ENCODE measurements at places on chromosomes 2 and 18. TPM values are rescaled to one million over a fixed set of nuclear protein-coding genes. Genes with fewer than 3 reads are reported as not detected.

Gene GORASP2
- 53.1 TPM for total RNA-seq

DNA sequence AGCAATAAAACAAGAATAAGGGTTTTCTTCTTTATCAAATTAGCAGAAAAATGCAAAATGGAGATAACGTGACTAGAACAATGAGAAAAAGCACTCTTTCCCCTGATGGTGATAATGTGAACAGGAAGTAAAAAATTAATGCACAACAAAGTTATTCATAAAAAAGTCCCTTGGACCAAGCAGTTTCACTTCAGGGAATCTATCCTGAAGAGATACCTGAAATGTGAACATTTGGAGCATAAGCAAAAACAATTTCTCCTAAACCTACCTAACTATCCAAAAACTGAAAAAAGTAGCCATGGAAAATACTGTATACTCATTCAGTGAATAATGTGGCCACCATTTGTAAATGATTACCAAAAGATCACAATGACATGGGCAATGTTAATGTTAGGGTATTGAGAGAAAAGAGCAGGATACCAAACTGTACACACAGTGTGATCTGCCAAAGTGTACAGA, 48.7 kb downstream of the TRIP12 start:
- DNase-seq = no peak

DNA sequence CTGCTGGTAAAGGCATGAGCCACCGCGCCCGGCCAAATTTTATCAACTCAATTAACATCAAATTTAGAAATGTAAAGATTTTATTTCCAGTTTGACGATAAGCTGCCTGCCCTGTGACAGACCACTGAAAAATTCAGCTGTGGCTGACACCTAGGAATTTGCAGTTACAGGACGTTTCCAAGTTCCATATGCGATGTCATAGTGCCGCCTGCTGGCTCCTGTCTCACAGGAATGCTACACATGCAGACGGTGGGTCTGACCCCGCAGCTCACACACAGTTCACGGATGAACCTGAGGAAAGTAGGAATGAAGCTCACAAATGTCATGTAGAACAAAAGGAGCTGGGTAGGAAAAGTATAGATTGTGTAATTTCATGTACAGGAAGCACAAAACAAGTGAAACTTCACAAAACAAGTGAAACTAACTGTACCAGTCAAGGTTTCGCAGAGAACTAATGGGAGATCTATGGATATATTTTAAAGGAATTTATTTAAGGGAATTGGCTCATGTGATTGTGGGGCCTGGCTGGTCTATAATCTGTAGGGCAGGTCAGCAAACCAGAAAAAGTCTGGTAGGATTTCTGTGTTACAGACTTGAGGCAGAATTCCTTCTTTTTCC, 13.2 kb upstream of the SEH1L start:
- peak; percentile 83 for DNase-seq

GRCh38 chr2:219724628-219725027, 97.2 kb downstream of the SLC4A3 start:
- DNase-seq = peak; percentile 73

DNA sequence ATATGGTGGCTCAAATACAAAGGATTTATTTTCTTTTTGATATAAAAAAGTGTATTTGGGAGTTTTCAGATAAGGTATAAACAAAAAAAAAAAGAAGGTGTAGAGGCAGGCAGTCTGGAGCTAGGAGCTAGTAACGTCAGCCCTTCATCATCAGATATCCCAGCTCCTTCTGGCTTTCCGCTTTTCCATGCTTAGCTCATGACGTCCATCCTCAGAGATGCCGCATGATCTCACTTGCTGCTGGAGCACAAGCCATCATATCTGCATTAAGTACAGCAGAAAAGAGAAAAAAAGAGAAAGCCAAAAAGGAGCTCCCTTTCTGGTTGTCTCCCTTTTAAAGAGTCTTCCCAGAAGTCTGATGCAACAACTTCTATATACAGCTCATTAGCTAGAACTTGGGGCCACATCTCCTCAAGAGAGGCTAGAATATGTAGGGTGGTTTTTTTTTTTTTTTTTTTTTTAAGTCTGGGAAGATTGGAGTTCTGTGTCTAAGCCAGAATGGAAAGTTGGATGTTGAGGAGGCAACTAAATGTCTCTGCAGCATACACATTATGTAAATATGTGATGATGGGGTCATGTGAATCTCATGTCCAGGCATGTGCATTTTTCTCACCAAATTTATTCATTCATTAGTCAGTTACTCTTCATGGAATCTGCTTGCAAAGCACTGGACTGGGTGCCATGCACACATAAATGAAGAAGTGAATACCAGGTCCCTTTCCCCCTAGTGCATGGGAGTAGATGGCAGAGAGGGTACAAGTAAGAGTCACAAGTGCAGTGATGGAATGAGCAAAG, 52.3 kb downstream of the DDX1 start:
- DNase-seq = no peak

Gene SLC38A11
- total RNA-seq = under 0.01 TPM

GRCh38 chr2:240876035-240876474, 7.4 kb downstream of the AGXT start:
- no peak for DNase-seq

Gene TTC39C
- 20.8 TPM for total RNA-seq
